ENCODE measurements at places on chromosomes 7 and 10.
A peak's percentile ranks its signal among the peaks of the same experiment; 100 is the strongest.

DNA sequence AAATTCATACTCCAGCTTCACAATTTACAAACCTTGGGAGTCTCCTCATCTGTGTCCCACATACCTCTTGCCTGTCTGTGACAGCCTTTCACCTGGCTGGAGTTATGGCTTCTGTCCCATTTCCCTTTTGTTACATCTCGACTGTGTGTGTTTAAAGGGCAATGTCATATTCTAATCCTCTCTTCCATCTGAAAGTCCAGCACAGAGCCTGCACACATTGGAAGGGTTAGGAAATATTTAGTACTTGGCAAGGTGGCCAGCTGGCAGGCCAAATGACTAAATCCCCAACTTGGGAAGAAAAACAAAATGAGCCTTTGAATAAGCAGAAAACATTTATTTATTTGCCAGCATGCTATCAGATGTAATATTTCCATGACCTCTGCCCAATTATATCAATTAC is 120.1 kb upstream of the STK17A start:
- no peak for DNase-seq

GRCh38 chr10:12800302-12800701 is 201.2 kb downstream of the CCDC3 start:
- DNase-seq, result no peak

DNA sequence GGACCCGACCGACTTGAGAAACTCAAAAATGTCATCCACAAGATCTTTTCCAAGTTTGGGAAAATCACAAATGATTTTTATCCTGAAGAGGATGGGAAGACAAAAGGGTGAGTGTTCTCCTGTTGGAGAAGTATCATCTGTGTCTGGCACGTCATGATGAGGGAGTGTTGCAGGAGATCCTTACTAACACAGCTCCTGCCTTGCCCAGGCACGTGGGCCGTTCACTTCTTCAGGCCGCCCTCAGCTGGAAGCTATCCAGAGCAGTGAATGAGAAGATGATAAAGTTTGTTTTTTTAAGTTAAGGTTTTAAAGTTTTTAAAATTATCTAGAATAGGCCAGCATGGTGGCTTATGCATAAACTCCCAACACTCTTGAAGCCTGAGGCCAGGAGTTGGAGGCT is 6.2 kb downstream of the EIF3B start:
- no peak for DNase-seq

DNA sequence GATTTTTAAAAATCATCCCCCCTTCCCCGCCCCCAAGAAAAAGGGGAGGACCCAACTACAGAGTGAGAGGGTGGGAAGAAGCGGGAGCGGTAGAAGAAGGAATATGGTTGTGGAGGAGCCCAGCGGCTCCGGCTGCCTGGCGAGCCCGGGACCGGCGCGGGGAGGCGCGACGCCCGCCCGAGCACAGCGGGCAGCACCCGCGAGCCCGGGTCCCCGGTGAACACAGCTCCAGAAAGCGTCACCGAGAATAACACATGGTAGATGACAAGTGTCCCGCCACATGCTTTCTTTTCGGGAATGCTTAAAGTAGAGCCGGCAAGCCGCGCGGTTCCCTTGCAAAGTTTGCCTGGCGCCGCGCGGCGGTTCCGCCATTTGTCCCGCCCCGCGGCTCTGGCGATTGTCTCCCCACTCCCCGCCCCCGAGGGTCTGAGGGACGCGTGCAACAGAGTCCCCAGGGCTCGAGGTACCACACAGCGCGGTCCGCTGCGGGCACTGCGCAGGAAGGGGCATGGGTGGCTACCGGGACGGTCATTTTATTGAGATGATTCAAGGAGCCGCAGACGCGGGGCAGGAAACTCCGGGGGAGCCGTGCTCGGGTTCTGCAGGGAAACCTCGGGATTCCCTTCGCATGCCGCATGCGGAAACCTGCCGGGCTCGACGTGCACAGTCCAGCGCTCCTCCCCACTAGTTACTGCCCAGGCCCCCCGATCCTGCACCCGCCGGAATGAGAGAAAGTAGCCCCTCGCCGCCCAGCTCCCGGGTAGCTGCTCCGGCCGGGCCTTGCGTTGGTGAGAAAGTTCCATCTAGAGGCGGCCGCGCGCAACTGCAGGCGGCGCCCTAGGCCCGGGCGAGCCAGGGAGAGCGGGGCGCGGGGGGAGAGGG is 781 bp upstream of the GRM8 start:
- peak; percentile 33 for DNase-seq

DNA sequence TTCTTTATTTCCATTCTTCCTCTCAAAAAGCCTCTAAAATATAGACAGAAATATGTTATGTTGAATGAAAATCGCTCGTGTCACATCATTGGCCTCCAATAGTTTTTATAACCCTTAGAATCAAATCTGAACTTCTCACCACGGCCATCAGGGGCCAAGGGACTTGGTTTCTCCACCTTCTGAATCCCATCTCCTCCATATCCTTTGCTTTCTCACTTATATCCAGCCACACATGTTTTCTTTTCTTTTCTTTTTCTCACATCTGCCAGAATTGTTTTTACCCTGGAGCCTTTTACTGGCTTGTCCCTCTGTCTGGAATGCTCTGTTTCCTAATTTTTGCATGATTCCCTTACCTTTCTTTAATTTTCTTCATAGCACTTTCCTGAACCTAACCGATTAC is 95.6 kb downstream of the CD36 start:
- no peak for DNase-seq

GRCh38 chr10:6083523-6084475 is 5.0 kb upstream of the RBM17 start:
- no peak for DNase-seq

- peak; percentile 42 for DNase-seq
These were observed 98.4 kb downstream of the PIP4K2A start for GRCh38 chr10:22615819-22616499.

- DNase-seq, result no peak
These were observed 123.1 kb upstream of the PITRM1 start for GRCh38 chr10:3295582-3296151.

DNA sequence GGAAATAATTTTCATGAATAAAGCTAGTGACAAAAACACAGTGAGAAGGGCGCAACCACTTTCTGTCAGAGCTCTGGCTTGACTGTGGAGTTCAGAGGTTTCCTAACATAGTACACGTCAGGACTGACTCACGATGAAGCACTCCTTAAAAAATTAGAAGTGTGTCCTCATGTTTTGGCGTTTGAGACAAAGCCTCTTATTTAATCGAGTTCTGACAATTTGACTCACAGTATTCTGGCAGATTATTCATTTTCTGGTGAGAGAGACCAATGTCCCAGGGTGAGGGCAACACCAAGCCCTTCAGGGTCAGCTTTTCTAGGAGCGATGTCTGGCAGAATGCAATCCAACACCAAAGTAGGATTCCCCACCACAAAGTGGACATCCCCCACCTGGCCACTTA is 108.7 kb downstream of the DIP2C start:
- no peak for DNase-seq

GRCh38 chr10:53029449-53029848 is 256.9 kb upstream of the MBL2 start:
- DNase-seq, result no peak

DNA sequence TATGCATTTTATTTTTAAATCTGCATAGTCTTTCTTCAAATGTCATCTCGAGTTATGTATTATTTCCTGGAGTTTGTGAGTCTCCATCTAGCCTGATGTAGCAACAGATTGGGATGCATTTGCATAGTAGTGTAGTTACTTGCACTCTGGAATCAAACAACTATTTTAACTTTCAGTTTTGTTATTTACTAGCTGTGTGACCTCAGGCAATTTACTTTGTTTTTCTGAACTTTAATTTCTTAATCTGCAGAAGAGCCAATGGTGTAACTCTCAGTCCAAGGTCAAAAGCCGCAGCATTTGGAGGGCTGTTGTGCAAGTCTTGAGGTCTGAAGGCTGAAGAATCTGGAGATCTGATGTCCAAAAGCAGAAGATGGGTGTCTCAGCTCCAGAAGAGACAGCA is 175.8 kb upstream of the SORCS1 start:
- no peak for DNase-seq

- peak; percentile 65 for DNase-seq
These were observed 6.3 kb downstream of the ZNF503 start for GRCh38 chr10:75395066-75395931.

- DNase-seq, result peak; percentile 7
These were observed 16.0 kb downstream of the MYOZ1 start for GRCh38 chr10:73625004-73625883.

DNA sequence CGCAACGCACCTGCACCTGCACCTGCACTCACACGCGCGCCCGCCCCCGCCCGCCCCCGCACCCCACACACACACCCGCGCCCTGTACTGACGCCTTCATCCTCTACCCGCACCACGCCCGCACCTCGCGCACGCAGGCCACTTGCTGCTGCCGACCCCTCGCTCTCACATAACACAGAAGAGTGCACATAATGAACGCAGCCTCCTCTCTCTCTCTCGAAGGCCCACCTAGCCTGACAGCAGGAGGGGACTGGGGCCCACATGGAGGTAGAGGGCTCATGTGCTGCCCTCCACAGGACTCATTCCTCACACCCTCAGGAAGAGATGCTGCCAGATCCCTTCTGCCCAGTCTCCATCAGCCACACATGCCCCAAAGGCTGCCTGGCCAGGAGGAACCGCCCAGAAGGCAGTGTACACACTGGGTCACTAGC is 432 bp upstream of the CAMK2B start:
- no peak for DNase-seq

DNA sequence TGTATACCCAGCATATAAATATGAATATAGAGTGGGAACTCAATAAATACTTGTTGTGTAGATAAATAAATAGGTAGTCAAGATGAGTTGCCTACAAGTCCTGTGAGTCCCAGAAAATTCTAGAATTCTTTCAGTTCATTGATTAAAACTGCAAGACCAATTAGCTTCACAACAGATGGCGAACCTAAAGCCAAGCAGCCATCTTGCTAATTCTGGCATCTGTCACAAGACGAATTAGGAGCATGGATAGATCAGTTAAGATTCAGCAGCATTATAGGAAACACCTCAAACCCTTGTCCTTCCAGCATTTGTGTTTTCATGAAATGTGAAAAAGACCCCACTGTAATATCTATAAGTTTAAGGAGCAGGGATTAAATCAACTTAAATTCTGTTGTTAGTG is 552.7 kb downstream of the MAGI2 start:
- DNase-seq, result no peak

DNA sequence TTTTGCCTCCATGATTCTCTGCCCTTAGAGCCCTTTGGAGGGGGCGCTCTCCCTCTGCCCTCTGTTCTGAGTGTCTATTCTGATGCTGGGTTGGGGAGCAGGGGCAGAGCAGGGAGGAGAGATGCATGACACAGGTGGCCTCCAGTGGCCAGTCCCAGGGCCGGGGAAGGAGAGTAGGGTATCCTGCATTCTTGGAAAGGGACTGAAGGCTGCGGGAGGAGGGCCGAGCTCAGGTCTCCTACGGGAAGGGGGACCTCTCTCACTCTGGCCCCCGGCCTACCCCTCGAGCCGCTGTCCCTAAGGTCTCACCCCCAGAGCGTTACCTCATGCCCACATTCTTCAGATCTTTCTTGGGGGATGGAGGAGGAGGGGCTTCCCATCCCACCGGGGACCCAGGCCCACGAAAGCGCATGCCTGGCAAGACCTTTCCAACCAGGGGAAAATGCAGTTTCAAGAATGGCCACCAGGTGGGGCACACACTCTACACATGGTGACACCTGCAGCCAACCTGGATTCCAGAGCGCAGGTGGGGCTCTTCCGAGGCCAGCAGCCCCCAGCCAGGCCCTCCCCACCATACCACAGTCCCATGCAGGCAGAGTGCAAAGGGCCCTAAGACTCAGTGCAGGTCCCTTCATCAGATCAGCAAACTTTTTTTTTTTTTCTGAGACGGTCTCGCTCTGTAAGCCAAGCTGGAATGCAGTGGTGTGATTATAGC is 86.4 kb downstream of the MYL10 start:
- peak; percentile 40 for DNase-seq

DNA sequence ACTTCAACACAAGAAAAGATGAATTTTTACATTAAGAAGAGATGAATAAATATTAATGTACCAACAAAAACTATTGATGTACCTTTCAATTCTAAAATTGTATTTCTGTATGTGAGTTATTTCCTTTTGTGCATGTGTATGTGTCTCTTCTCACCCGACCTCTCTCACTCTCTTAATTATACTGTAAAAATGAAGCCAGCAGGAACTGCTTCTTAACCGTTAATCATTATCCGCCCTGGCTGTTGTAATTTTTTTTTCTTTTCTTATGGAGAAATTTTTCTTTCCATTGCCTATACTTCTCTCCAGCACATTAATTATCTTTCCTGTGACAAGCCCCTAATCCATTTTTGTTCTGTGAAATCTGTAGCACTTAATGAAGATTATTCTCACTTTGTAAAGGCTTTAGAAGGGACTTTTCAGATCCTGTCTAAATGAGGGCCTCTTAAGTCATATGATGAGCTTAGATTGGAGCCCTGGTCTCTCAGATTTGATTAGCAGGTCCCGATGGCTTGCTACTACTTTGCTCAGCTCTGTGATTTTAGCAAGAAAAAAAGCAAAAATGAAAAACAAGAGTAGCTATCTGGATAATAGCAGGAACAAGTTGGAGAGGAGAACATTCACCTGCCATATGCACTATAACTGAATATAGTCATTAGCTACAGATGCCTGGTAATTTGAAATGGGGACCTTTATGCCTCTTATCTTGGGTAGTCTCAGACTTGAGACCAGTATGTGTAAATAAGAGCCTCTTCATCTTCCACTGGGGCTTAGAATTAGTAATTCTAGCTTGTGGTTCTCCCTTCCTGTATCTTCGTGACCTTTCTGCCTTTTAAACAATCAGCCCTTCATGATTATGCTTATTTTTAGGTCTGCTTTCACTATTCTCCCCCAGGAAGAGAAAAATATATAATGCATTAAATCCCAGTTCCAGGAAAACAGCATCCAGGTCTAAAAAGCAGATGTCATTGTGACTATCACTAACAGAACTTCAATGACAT is 80.0 kb upstream of the COL1A2 start:
- DNase-seq, result no peak

- DNase-seq, result peak; percentile 23
These were observed 112.8 kb downstream of the CDK14 start for GRCh38 chr7:90708841-90709317.

DNA sequence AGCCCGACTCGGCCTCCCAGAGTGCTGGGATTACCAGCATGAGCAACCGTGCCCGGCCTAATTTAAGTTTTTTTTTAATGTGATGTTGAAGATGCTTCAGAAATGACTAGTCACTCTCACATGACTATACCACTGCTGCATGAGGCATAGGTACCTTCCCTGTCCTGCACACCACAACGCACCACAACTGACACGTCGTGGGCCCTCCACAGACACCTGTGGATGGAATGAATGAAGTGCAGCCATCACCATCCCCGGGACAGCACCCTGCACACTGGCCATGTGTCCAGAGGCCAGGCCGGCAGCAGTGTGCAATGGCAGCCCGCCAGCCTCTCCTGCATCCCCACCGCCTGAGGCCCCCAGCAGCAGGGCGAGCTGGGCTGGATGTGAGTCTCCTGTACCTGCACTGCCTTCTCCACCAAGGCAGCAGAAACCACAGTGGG is 55.1 kb downstream of the VOPP1 start:
- no peak for DNase-seq

- no peak for DNase-seq
These were observed 9.4 kb downstream of the NUB1 start for GRCh38 chr7:151351027-151351426.

All from kidney capillary endothelial cell (primary cell).